ENCODE measurements at places on chromosomes 11 and 22.
A peak's percentile ranks its signal among the peaks of the same experiment; 100 is the strongest.

DNA sequence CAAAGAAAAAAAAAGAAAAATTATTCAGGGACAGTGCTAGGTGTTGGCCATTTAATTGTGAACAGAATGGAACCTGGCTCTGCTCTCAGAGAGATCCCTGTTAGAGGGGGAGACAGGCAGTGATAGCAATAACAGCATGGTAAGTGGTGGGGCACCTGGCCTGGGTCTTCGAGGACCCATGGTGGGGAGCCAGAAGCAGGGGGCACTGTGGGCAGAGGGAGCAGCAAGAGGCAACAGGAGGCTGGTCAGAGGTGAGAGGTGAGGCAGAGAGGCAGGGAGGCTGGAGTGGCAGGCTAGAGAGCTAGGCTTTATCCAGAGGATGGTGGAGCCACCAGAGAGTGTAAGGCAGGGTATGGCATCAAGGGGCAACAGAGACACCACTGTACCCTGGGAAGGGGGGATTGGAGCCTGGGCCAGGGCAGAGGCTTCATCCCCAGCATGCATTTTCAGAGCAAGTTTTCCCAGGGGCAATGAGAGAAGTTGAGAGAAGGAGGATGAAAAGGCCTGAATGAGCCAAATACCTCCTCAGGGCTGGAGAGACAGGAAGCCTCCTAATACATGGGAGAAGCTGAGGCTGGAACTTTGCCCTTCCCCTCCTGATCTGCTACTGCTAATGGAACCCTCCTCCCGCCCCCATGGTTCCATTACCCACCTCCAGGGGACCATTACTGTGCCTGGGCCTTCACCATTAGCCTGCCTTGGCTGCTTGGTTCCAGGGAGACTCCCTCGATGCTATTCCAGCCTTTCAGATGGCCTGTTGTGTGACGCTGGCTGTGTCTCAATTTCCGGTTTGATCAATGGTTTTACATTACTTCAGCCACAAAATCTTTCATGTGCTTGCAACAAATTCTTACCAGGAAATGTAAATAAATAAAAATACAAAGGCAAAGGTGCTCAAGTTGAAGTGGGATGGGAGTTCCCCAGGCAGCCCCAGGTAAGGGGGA, 2.6 kb upstream of the P2RY2 start:
- no peak for DNase-seq

GRCh38 chr11:72668629-72669347, 5.4 kb downstream of the PDE2A start:
- no peak for DNase-seq

GRCh38 chr11:45082744-45083543, 63.5 kb upstream of the PRDM11 start:
- DNase-seq, result no peak

DNA sequence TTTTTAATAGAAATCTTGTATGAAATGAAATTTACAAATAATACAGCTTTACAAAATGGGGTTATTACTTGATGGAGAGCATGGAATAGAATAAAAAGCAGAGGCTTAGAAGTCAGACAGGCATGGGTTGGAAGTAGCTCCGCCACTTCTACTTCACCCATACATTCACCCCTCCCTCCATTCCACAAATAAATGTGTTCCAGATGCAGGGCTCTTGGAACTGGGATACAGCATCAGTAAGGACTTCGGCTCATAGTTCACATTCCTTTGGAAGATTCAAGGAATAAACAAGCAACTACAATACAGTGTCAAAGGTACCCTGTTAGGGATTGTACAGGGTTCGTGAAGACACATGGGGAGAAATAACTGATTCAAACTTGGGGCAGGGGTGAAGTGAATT, 156.8 kb downstream of the WNT11 start:
- no peak for DNase-seq

DNA sequence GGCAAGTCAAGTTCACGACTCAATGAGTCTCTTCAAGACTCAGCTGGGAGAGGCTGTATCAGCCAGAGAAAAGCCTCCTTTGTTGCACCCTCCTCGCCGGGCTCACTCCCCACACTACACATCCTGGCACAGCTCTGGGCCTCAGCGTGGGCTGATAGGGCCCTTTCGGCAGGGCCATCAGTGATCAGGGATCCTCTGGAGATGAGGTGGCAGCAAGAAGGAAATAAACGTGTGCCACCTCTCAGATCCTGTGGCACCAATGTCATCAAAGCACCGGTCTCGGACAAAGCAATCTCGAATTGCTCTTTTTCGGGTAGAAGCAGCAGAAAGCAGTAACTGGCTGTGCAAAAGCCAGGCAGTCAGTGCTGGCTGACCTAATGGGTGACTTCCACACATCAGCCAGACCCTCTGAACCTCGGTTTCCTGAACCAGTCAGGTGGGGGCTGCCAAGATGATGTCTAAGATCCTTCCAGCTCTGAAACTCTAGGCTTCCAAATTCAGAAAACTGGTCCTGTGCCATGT, 2.1 kb downstream of the EHD1 start:
- peak; percentile 52 for DNase-seq

- no peak for DNase-seq
Observed at GRCh38 chr11:95371153-95371552, 140.2 kb upstream of the SESN3 start.

GRCh38 chr11:126514061-126514693, 158.7 kb downstream of the ST3GAL4 start:
- DNase-seq, result no peak

- DNase-seq, result no peak
Observed at GRCh38 chr11:82811369-82811768, 77.7 kb upstream of the FAM181B start.

GRCh38 chr11:3368199-3368598, 10.7 kb downstream of the ZNF195 start:
- no peak for DNase-seq

DNA sequence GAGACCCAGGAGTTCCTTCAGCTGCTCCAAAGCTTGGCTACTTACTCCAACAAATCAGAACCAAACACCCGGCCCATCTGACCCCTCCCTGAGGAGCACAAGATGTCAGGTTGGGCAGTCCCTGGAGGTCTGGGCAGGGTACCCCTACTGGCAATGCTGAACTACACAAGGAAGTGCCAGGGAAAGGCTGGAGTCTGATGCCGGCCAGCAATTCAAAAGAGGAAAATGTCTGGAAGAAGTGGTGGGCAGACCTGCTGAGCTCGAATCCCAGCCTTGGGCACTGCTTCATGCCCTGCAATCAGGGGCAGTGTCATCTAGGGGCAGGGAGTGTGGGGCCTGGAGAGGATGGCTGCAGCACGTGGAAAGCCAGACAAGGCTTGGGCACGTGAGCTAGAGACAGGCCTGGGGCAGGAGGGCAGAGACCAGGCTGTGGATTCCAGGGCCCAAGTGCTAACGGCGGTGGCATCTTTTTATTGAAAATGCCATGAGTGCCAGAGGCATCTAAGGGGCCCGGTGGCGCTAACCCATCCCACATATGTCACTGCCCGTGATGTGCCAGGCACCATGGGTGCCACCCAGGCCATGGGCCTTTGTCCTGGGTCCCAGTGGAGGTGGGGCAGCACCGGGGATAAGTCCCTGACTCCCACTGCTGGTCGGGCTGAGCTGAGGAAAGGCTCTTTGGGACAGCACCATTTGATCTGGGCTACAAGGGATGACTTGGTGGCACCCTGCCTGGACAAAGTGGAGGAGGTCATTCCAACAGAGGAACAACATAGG, 97.9 kb upstream of the PITPNB start:
- DNase-seq, result no peak

- peak; percentile 41 for DNase-seq
Observed at GRCh38 chr22:39244496-39245129, at the start of gene PDGFB. TSS of gene PDGFB (minus strand) at chr22:39244982. CDS start at chr22:39243963, 1,019 bp downstream.

GRCh38 chr11:127018683-127019279, 18.2 kb upstream of the KIRREL3 start:
- DNase-seq, result no peak

- no peak for DNase-seq
Observed at GRCh38 chr11:65309006-65309405, 5.7 kb upstream of the CDC42EP2 start.

DNA sequence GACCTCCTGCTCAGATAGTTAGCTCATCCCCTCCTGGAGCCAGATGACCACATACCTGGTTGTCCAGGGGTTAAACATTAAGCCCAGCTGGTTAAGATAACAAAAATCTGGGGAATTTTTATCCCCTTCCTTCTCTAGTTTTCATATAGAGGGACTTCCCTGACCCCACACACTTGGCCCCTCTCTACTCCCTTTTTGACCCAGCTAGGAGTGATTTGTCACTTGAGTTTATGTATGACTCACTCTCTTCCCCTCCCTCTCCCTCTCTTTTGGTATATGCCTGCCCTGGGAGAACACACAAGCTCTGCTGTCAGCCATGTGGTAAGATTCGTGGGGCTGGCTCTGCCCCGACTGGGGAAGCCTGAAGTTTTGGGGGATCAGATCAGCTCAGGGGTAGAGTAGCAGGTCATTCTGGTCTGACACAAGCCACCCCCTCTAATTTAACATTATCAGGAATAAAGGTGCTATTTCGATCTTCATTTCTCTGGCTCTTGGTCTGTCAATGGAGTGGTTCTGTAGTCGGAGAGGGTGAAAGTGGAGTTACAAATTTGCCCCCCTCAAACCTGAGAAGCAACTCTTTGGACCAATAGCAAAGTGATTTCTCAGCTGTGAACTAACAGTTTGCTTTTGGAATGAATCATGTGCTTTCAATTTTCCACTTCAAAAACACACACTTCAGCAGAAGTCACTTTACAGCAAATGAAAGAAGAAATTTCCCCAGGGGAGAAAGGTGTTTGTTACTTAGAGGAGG, 415.3 kb upstream of the CADM1 start:
- DNase-seq, result no peak

DNA sequence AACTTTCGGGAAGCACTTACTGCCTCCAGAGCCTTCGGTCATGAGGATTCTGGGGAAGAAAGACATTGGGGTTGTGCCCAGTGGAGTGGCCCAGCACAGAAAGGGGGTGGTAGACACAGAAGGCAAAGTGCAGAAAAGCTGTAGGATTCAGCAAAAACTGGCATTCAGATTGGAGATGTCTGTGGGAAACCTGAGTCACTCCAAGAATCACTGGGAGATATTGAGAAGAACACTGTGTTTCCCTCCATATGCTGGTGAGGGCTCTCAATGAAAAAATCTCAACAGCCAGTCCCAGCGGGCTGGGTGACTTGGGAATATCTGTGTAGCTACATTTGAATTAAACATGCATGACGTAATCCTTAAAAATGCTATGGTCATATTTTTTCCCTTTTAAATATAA, 61.2 kb upstream of the RCN1 start:
- DNase-seq, result no peak

DNA sequence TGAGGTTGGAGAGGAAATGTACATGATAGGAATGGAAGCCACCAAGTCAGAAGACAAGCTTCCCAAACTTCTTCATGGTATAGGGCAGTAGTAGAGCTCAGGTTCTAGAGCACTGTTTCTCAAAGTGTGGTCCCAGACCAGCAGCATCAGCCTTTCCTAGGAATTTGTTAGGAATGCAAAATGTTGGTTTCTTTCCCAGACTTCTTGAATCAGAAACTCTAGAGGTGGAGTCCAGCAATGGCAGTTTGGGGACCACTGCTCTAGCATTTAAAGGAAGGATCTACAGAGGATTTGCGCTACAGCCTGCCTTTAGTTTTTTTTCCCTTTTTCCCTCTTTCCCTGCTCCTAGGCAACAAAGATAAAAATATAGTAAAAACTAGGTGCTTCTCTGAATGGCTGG, 17.0 kb upstream of the MMP12 start:
- no peak for DNase-seq

GRCh38 chr11:75306529-75306928, 44.9 kb downstream of the ARRB1 start:
- no peak for DNase-seq

- no peak for DNase-seq
Observed at GRCh38 chr11:36487619-36488018, 22.5 kb downstream of the TRAF6 start.

DNA sequence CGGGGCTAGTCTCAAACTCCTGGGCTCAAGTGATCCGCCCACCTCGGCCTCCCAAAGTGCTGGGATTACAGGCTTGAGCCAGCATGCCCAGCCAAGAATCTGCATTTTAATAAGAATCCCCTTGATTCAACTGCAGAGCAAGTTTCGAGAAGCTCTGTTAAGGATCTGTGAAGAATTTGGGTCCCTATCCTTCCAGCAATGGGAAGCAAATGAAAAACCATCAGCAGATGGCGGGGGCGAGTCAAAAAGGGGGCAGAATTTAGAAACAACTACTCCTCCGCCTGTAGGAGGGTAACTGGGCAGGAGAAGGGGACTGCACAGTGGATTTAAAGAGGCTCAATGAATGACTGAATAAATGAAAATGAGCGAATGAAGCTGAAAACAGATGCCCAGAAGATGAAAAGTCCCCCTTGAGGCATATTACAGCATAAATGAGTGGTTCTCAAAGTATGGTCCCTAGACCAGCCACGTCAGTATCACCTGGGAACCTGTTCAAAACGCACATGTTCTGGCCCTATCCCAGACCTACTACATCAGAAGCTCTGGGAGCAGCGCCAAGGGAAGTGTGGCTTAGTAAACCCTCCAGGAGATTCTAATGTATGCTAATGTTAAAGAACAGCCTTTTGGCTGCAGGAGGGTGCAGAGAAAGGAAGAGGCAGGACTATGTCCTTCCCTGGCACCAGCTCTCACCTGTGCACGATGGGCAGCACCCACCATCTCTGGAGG, 15.0 kb downstream of the VWCE start:
- DNase-seq, result no peak

- DNase-seq, result no peak
Observed at GRCh38 chr11:107741044-107741823, 29.4 kb upstream of the SLN start.

DNA sequence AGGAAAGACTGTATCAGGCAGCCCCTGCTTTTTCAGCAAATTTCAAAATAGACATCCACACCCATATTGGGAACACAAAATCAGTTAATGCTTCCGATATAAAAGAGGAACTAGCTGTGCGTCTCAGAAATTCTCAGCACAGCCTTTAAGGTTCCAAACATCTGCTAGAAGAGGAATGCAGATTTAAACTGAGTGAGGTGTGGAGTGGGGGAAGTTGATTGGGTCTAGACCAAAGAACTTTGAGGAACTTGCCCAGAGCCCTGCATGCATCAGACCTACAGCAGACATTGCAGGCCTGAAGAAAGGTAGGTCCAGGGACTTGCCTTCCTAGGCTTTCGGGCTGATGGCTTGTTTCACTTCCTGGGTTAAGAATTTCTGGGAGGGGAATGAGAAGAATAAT, at the start of gene MS4A4A:
MS4A4A (plus strand) TSS at position 255 of the 400 bp plus-strand sequence; CDS start at position 265, 10 bp downstream.
- no peak for DNase-seq

DNA sequence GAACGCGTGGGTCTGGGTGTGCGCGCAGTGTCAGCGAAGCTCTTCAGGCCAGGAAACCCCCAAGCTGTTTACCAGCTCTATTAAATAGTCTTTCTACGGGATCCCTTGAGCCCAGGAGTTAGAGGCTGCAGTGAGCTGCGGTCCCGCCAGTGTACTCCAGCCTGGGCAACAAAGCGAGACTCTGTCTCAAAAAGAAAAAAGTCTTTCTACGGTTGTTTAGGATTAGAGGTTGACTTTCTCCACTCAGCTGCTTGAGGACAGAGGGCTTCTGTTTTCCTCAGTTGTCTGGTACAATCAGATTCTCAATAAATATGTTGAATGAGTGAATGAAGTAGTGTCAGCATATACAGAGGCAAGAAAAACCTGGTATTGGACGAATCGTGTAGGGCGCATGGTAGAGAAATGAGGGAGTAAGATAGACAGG, 619 bp downstream of the SART1 start:
- no peak for DNase-seq

GRCh38 chr11:59562292-59562691, 51.0 kb downstream of the OR4D9 start:
- DNase-seq, result no peak

Data from CD4-positive, alpha-beta T cell treated with Interleukin-17A for 4 hours (primary cell).